ENCODE measurements at places on chromosomes 1 and 21. TPM values are rescaled to one million over a fixed set of nuclear protein-coding genes. Genes with fewer than 3 reads are reported as not detected.

DNA sequence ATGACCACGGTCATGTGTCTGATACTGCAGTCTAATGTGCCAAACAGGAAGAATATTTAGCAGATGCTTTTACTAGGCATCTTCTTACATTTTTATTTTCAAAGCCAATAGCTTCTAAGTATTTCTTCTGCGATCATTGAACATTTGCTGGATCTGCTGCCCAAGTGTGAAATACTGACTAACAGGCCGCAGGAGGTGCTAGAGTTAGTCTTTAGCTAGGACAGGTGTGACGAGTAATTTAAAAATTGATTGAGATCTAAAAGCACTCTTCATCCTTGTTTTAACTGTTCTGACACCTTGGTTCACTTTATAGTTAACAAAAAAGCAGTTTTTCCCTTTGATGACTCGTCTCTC, 748 bp upstream of the FAM78B start:
- no peak for DNase-seq

- DNase-seq = no peak
These were observed 27.6 kb downstream of the CSMD2 start for GRCh38 chr1:34137411-34137810.

- no peak for DNase-seq
These were observed 4.9 kb downstream of the HPCA start for GRCh38 chr1:32891241-32891570.

DNA sequence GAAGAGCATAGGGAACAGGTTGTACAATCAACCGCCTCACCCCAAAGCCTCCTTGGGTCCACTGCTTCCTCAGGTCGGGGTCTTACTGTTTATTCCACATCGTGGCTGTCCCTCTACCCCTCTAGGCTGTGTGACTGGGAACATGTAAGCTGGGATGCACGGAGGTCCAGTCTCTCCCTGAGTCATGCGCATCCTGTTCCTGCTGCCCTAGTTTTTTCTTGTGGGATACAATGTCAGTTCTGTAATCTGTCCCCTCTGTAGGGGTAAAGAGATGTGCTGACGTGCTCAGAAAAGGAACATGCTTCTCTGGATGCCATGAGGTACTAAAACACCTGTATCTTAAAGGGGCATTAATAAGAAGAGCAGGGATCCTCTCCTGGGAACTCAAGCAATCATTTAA, 66.2 kb downstream of the SLC45A1 start:
- DNase-seq = no peak

GRCh38 chr1:245054507-245055270, 100.1 kb upstream of the KIF26B start:
- no peak for DNase-seq

DNA sequence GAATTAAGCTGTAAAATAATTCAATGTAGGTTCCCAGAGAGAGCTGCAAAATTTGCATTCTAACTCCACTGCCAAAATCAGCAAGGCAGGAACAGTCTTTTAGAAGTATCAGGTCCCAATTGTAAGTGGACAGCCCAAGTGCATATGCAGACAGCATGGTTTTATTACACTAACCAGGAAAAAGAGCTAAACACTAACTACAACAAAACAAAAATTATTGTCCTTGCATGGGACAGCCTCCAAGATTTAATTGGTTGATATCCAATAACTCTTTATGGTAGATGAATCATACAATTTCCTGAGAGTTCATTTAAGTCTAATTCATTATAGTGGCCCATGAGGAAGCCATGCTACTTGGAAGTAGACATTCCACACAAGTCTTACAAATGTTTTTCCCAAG, 154.3 kb upstream of the ZNF648 start:
- DNase-seq = no peak

DNA sequence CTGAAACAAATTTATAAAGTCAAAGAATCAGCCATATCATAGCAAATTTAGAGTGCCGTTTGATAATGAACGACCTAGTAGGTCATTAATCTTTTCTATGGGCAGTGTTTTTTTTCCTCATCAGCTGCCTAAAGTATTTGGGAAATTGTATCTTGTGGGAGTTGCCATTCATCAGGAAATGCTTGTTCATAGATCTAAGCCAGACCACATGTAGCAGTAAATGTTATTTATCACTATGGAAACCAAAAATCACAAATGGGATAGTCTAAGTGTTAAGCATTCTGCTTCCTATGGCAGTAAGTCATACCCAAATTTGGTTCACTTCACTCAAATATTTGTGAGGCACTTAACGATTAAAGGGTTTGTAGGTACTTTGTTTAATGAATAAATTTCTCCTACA, 52.9 kb downstream of the LRRC8D start:
- no peak for DNase-seq

- DNase-seq = no peak
These were observed 15.1 kb downstream of the USP33 start for GRCh38 chr1:77744576-77744975.

DNA sequence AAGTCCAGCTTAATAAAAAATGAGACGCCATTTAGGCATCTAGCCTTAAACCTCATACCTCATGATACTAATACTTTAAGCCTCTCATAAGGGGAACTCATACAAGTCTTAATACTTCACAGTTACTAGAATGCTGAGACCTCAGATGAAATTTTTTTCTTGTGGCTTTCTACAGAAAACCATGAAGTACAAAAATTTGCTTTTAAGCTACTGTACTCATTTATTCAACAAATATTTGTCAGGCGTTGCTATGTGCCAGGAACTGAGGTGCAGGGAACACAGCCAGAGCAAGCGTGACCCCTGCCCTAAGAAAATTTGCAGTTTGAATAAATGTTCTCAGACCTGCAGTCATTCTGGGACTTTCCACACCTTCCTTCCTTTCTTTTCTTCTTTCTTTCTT, 150.6 kb downstream of the MRPL39 start:
- DNase-seq = no peak

DNA sequence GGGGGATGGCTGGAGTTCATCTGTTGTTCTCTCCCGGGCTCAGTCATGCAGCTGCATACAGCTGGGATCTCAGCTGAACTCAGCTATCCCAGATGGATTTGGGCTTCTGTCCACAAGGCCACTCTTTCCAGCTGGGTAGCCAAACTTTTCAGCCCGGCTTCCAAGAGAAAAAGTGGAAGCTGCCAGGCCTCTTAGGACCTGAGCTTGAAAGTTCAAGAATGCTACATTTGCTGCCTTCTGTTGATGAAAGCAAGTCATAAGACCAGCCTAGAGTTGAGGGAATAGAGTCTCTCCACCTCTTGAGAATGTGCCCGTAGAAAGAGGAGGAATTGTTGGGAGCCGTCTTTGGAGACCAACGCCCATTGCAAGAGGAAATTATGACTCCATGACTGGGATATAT, 95.3 kb downstream of the C1orf21 start:
- peak; percentile 88 for DNase-seq

- DNase-seq = peak; percentile 78
These were observed 154.2 kb downstream of the EIF4G3 start for GRCh38 chr1:21022279-21023040.

GRCh38 chr1:191541758-191542157, 616.5 kb upstream of the RGS18 start:
- DNase-seq = no peak

DNA sequence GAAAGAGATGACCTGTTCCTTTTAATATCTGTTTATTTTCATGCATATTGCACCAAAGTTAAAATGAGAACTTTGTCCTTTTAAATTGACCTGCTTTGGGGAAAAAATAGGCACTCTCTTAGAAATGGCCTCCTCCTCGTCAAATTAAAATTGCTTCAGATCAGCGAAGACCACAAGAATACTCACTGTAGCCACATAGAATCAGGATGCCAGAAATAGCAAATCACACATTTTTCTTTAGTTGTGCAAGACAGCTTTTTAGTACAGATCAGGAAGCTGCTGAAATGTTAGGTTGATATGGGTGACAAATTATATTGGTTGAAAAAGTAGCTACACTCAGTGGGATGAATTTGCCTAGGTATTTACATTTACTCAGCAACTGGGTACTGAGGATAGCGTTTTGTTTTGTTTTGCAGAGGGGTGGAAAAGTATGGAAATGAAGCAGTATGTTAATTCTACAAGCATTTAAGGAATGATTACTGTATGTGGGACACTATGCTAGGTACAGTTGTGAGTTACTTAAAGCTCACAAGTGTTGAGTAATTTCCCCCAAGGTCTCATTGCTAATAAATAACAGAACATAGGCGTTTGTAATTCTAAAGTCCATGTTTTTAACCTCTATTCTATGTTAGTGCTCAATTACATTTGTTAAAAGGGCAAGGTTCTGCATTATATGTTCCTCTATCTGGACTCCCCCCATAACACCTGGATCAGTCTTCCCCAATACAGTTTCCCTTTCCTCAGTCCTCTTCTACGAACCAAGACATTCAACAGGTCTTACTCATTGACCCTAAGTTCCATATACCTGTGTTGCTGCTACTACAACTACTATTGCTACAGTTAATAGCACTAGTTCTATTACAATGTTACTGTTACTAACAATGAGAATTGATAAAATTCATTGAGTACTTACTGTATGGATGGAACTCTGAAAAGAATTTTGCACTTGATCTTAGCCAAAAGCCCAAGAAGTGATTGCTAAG, 99.4 kb upstream of the S1PR1 start:
- no peak for DNase-seq

GRCh38 chr1:41898191-41898713, 20.5 kb downstream of the HIVEP3 start:
- no peak for DNase-seq

DNA sequence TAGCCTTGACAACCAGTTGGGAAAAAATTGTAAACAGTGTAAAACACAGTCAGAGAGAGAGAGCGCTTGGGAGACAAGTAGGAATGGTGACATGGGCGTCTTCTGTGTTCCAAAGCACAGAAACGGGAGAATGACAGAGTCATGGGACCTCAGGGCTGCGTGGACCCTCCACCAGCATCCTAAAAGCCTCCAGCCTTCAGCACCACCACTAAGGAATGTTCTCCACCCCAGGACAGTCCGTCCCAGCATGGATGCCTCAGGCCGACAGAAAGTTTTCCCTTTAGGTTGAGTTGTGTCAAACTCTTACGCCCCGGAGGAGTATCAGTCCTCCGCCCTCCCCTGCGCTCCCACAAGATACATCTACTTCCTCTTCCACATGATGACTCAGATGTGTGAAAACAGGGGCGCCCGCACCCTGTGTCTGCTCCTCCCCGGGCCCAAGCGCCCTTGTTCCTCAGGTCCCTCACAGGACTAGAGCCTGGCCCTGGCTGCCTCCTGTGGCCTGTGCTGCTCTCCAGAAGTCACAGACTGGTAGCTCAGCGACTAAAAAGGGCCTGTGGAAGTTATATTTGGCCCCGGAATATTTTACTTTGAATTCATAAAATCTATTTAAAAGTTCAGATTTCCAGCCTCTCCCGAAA, 63.9 kb upstream of the EFHD2 start:
- DNase-seq = peak; percentile 66

GRCh38 chr1:44029260-44029910, 1.9 kb downstream of the SLC6A9 start:
- no peak for DNase-seq

GRCh38 chr1:165826565-165827267, 698 bp upstream of the UCK2 start:
- DNase-seq = no peak

GRCh38 chr1:110482662-110483307, 31.8 kb downstream of the PROK1 start:
- no peak for DNase-seq

- no peak for DNase-seq
These were observed 9.3 kb downstream of the SLC30A7 start for GRCh38 chr1:100905181-100905580.

DNA sequence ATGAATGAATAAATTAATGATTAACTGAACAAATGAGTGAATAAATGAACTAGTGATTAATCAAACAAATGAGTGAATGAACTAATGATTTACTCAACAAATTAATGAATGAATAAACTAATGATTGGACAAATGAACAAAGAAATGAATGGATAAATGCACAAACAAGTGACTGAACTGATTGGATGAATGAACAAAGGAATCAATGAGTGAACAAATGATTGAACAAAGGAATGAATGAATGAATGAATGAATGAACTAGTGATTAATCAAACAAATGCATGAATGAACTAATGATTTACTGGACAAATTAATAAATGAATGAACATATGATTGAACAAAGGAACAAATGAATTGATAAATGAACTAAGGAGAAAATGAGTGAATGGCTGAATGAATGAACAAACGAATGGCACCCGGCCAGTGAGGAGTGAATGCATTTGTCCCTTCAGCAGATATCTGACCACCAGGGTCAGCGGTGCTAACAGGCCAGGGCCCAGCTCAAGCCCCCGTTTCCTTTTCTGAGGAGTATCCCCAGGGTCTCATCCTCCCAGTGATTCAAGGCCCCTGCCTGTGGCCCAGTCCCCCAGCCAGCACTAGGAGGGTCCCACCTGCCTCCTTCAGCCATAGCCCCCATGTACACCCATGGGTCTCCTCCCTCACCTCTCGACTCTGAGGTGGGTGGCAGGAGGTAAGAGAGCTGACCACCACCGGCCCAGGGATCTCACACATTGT, 49.9 kb downstream of the WNT9A start:
- no peak for DNase-seq

DNA sequence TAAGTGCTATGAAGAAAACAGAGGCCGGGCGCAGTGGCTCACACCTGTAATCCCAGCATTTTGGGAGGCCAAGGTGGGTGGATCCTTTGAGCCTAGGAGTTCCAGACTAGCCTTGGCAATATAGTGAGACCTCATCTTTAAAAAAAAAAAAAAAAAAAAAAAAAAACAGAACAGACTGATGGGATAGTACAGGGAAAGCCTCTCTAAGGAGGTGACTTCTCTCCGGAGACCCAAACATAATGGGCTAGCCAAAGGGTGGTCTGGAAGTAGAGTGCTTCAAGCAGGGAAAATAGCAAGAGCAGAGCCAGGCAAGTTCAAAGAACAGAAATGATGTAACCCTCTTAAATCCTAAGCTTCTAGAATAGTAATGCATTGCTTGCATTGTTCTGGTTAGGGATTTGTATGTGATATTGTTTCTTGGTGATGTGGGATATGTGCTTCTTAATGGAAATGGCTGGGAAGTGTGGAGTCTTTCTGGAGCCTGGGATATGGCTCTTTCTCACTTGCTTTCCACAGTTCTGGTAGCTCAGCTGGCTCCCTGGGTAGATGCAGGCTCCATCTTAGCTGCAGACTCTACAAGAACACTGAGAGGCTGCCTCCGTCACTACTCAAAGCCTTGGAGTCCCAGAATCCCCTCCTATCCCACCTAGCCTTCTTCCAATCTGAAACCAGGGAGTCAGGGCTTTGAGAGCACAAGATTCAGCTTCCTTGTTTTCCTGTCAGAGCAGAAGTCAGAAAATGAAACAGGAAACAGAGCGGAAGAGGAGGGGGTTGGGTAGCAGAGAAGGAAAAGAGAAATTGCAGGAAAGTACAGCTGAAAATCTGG, 1.9 kb upstream of the PIGV start:
- no peak for DNase-seq

The NFIA gene
- 81.3 TPM for total RNA-seq

The ZNF593OS gene
- not detected for total RNA-seq

The ROR1 gene
- total RNA-seq = 40.8 TPM

The HES5 gene
- total RNA-seq = not detected

The AZIN2 gene
- 3.3 TPM for total RNA-seq

The TRIM67 gene
- total RNA-seq = 0.19 TPM

The TCEANC2 gene
- 5.6 TPM for total RNA-seq

The ZNF669 gene
- 3.2 TPM for total RNA-seq

The RHOU gene
- 6.0 TPM for total RNA-seq

The TEX38 gene
- total RNA-seq = not detected

The CRP gene
- not detected for total RNA-seq

All from right atrium auricular region (tissue), 2 donors.